Coronary artery (tissue), 2 donors: ENCODE measurements at places on chromosomes 13 and 19.

- no peak for DNase-seq
These were observed 150.5 kb downstream of the COL4A1 start for GRCh38 chr13:110156301-110157049.

DNA sequence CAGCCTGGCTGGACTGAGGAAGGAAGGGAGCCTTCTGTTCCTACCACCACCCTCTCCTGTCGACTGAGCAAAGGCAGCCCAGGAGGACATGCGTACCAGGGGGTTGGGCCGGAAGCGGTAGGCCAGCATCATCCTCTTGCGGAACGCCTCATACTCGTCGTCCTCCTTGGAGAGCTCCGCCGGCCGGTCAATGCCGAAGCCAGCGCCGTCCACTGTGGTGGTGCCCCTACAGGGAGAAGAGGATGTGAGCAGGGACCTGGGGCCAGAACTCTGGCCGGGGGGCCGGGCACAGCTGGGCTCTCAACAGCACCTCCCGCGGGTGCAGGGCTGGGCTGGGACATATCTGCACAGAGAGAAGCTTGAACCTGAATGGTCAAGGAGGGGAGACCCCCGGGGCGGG lies 3.8 kb upstream of the TM6SF2 start:
- no peak for DNase-seq

GRCh38 chr13:113121928-113122471 lies 599 bp upstream of the F10 start:
- DNase-seq = peak; percentile 71

GRCh38 chr19:49873129-49873521 lies 4.0 kb downstream of the AKT1S1 start:
- no peak for DNase-seq

GRCh38 chr19:54094426-54095000 lies 6.1 kb downstream of the OSCAR start:
- no peak for DNase-seq

GRCh38 chr19:18523841-18524240 lies 2.0 kb upstream of the ELL start:
- DNase-seq = no peak

GRCh38 chr13:102922184-102922583 lies 76.4 kb downstream of the ERCC5 start:
- no peak for DNase-seq

GRCh38 chr19:50406156-50406820 lies 12.4 kb upstream of the SPIB start:
- no peak for DNase-seq

DNA sequence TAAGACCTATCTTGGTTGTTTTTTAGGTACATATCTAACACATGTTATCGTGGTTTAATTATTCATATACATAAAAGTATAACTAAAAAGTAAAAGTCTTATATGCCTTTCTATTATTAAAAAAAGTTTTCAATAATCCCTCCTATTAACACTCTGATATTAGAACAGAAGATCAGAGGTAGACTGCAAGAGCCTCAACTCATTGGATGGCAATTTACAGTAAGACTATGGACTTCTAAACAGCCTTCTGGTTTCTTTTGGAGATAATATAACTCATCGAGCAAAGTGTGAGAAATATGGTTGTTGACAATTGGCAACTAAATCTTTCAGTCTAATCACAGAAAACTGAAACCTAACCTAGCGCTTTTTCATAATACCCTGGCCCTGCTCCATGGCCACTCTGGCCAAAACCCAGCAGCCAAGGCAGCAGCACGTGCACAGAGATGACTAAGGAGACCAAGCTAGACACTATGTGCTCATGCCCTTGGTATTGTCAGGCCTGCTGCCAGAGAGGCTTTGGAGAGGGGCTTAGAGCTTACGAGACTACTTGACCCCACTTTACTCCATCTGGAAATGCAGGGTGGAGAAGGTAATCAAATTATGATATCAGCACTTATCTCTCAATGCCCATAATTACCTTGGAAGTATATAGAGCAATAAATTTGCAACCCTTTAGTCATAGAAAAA lies 40.6 kb upstream of the EEF1AKMT1 start:
- peak; percentile 94 for DNase-seq

DNA sequence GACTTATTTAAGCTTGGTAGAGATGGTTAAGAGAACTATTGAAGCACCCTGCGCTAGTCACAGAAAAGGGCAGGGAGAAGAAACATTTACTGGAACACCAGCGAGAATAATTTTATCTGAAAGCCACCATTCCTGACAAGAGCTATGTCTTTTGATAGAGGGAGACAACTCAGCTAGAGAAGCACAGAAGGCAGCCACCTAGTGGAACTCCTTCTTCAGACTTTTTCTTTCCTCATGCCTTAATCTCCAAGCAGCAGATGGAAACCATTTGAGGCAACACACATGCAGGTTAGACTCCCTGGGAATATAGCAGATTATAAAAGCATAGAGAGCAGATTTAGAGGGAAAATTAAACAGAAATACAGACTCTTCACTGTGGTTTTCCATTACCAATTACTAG lies 813.4 kb downstream of the SLITRK6 start:
- no peak for DNase-seq

- DNase-seq = no peak
These were observed 698.2 kb downstream of the FGF9 start for GRCh38 chr13:22369090-22369489.

GRCh38 chr13:61695147-61695546 lies 279.5 kb upstream of the PCDH20 start:
- no peak for DNase-seq

DNA sequence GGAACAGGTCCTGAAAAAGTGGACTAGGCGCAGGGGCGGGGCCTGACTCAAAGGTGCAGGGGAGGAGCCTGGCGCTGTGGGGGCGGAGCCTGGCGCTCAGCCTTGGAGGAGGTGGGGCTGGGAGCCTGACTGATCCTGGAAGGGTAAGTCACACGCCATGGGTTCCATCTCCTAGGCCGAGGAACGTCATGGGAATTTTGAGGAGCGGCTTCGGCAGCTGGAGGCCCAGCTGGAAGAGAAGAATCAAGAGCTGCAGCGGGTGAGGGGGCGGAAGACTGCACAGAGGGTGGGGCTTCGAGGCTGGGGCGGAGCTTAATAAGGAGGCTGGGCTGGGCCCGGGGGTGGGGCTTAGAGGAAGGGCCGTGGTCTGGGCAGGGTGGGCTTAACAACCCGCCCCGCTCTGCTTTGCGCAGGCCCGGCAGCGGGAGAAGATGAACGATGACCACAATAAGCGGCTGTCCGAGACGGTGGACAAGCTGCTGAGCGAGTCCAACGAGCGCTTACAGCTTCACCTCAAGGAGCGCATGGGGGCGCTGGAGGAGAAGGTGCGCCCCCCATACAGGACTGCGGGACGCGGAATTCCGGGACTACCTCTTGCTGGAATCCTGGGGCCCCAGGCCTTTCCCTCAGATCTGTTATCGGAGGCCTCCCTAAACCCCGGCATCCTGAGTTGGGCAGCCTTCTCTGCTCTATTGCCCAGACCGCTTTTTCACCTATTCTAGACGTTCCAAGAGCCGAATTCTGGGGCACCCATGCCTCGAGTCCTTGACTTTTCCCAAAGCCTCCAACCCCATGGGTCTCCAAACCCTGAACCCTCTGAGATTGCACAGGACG lies 14.5 kb downstream of the PPFIA3 start:
- DNase-seq = no peak

- no peak for DNase-seq
These were observed 36.0 kb upstream of the KPNA3 start for GRCh38 chr13:49828453-49828852.

- no peak for DNase-seq
These were observed 1315.4 kb downstream of the PCDH9 start for GRCh38 chr13:65914716-65915115.

DNA sequence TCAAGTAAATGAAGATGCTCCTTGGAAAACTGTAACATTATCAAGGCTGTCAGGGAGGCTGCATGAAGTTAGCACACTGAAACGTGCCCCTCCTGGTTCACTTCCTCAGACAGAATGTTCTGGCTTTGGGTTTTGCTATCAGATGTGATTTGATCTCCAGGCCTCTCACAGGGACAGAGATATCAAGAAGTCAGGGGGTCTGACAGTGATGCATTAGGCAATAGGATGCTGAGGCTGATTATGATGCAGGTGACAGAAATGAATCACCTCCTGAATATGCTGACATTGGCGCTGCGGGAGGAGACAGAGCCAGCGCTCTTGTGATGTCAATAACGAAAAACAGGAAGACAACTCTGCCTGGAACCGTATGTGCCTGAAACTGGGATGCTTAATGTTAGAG lies 278.5 kb downstream of the DCT start:
- DNase-seq = no peak

DNA sequence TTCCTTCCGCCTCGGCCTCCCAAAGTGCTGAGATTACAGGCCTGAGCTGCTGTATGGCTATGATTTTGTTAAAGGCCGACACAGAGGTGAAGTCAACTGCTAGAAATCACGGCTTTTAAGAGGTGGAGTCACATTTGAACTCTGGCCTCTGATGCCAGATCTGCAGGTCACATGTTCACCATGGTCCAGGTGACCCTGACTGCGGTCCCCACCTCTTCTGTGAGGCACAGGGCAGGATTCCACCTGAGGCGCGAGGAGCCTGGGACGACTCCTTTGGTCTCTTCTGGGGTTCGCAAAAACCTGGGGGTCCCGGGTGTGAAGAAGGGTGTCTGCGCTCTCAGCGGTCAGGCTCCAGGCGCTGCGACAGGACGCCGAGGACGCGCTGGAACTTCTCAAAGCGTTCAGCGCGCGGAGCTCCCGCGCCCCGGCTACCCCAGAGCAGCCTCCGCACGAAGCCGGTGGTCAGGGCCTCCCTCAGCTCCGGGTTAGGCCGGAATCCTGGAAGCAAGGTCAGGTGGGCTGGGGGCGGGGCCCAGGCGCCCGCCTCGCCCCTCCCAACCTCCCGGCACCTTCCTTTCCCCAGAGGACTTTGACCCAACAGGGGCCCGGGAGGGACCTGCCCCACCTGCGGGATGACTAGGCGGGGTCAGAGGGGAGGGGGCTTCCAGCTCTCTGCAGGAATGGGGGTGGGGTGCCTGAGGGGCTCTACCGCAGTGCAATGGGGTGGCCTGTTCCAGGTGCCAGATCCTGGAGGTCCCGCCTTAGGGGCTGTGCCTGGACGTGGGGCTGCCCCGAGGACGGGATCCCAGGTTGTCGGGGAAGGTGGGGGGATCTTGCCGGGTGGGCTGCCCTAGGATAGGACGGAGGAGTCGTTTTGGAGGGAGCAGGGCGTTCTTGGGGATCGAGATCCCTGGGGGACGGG lies 13.0 kb downstream of the TRIP10 start:
- no peak for DNase-seq

GRCh38 chr19:6108721-6109633 lies 1.3 kb downstream of the RFX2 start:
- peak; percentile 88 for DNase-seq

DNA sequence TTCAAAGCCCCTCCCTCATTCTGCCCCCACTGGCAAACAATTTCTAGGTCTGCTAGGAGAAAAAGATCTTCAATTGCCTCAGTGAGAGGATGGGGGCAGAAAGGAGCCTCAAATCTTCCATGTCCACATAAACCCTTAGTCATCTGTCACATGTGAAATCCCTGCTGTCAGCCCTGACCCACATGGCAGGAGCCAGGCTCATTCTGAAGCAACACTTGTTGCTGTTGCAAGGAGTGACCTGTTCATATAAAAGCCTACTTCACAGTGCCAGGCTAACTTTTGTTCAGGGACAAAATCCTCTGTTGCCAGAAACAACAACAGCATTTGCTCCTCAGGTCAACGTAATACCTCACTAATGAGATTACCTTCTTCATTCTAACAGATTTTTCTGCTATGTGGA lies 70.5 kb downstream of the IRS2 start:
- no peak for DNase-seq

- DNase-seq = no peak
These were observed 76.0 kb upstream of the LSM14A start for GRCh38 chr19:34096020-34096915.

DNA sequence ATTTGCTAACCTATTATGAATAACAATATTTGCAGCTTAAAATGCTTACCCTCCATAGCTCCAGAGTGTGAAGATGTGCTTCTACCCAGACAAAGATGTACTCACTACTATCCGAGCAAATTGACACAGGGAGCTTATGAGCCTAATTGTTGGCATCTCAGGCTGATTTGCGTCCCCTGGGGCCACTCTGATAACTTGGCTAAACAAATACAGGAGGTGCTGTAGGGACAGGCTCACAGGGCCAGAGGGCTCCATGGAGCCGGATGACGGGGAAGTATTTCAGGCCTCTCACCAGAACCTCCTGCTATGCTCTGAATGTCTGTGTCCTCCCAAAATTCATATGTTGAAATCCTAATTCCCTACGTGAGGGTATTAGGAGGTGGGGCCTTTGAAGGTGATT lies 26.7 kb upstream of the C19orf12 start:
- DNase-seq = no peak

DNA sequence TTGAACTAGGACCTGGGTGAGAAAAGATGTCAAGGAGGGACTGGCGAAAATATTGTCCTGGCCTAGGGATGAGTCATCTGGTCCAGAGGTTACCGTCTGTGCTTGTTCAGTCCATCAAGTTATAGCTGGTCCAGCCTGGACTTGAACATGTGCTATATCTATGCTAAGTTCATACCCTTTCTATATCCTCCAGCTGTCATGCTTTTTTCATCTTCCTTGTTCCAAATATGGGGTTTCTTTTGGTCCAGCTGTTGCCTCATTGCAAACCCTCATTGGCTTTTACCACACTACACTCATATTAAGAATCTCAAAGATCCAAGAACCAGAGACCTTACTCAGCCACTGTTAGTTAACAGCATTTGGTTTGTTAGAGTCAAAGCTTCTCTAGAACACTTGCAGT lies 19.1 kb upstream of the KLF12 start:
- no peak for DNase-seq

DNA sequence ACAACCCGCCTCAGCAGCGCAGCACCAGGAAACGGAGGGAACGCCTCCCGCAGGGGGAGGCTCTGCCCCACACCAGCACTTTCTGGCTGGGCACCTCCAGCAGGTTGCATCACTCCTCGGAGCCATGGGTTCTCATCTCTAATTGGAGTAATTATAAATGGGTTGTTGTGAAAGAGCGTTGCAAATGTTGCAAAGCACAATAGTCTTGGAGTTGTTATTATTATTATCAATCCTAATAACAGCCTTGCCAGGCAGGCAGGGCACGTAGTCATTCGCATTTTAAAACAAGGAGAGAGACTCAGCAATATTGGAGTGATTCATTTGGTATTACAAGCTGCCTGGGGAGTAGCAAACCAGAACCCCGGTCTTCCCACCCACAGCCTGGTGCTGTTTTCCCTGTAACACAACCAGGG lies 108.6 kb upstream of the GJB6 start:
- DNase-seq = no peak

DNA sequence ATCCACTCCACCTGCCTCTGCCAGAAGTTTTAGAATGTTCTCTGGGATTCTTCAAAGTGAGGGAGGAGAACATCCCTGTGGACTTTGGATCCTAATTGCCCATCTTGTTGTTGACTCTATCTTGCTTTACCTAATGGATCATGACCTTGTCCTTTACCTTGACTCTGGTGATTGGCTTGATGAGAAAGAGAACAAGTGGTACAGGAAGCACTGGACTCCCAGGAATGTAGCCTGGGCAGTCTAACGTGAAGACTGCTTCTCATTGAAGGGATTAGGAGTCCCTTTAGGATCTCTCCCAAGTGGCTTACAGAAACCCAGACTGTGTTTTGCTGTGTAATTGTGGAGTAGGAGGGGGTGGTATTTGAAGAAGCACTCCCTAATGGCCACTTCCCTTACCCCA lies 63.9 kb downstream of the SLC10A2 start:
- no peak for DNase-seq
